ENCODE measurements at places on chromosomes 16 and 17. TPM values are rescaled to one million over a fixed set of nuclear protein-coding genes. Genes with fewer than 3 reads are reported as not detected.

- DNase-seq = no peak
Measured at GRCh38 chr16:85722128-85722893, 28.6 kb downstream of the C16orf74 start.

The MXRA7 gene
- 32.0 TPM for total RNA-seq

GRCh38 chr17:6066183-6066948 lies 3.8 kb upstream of the WSCD1 start:
- no peak for DNase-seq

DNA sequence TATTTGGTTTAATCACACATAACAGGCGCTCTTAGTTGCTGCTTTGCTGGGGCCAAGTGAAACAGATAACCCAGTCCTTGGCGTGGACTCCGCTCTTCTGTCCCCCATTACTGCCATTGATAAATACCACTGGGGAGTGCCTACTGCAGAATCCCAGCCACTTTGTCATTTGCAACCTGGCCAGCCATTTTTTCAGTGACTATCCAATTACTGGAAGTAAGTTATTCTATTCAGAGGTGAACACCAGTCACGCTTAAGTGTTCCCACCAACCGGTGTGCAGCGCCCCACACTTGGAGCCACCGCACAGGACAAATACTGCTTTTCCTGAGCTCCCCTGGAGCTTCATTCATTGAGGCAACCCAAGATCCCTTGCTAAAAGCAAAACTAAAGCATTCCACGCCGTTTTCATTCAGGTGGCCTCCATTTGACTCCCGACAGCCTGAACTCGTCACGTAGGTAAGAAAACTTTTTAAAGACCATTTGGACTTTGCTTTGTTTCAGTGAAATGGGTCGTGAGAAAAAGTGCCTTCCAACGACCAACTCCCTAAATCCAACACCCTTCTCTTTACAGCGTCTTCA lies 1.8 kb downstream of the USP7 start:
- DNase-seq = no peak

Data from pancreas (tissue), 10 donors.